ENCODE measurements at places on chromosomes 12 and 14. TPM values are rescaled to one million over a fixed set of nuclear protein-coding genes. Genes with fewer than 3 reads are reported as not detected.

Gene TCL1B
- total RNA-seq = not detected

Gene CELA1
- total RNA-seq = not detected

Gene KCNC2
- not detected for total RNA-seq

Gene GNG2
- total RNA-seq = 10.0 TPM

Gene TOMM20L
- total RNA-seq = not detected

Gene ABCD2
- 4.6 TPM for total RNA-seq

Gene SPX
- total RNA-seq = not detected

Gene DPY19L2
- 28.9 TPM for total RNA-seq

Gene AQP5
- 0.34 TPM for total RNA-seq

Gene THAP2
- total RNA-seq = 5.5 TPM

Gene MMP14
- 172 TPM for total RNA-seq

Gene TIGAR
- total RNA-seq = 14.3 TPM

Gene ESRRB
- 0.16 TPM for total RNA-seq

Gene SPTB
- 1.9 TPM for total RNA-seq

Gene CIDEB
- total RNA-seq = 11.1 TPM

All from ureter (tissue), 1 donor.